ENCODE measurements at places on chromosomes 7 and 10. TPM values are rescaled to one million over a fixed set of nuclear protein-coding genes. Genes with fewer than 3 reads are reported as not detected.
A peak's percentile ranks its signal among the peaks of the same experiment; 100 is the strongest.

- DNase-seq = peak; percentile 45
These were observed 21.5 kb upstream of the AKR1C1 start for GRCh38 chr10:4941540-4942330.

PPP1R3C gene
- 1.9 TPM for polyA plus RNA-seq

CADPS2 gene
- 16.2 TPM for polyA plus RNA-seq

DDC gene
- polyA plus RNA-seq = 418 TPM

DNA sequence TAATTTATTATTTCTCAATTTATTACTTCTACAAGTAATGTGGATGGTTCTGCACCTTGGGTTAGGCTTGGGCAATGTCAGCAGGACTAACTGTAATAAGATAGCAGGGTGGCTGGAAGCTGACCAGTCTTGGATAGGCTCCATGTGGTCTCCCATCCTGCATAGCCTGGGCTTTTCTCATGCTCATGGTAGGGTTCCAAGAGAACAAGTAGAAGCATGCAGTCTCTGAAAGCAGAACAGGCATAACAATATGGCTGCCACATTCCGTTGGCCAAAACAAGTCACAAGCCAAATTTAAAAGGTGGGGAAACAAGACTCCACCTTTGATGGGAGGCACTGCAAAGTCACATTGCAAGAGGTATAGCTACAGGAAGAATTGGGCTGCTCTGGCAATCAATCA, 98.6 kb upstream of the MDFIC start:
- no peak for DNase-seq

SYNPO2L gene
- polyA plus RNA-seq = 0.04 TPM

DNA sequence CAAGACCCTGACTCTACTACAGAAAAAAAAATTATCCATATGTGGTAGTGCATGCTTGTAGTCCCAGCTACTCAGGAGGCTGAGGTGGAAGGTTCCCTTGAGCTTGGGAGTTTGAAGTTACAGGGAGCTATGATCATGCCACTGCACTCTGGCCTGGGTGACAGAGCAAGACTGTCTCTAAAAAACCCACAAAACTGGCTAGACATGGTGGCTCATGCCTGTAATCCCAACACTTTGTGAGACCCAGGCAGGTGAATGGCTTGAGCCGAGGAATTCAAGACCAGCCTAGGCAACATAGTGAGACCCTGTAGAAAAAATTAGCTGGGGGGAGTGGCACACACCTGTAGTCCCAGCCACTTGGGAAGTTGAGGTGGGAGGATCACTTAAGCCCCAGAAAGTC, 32.9 kb upstream of the CHST3 start:
- DNase-seq = no peak

GRCh38 chr7:134184767-134185166, 57.6 kb downstream of the LRGUK start:
- no peak for DNase-seq

DNA sequence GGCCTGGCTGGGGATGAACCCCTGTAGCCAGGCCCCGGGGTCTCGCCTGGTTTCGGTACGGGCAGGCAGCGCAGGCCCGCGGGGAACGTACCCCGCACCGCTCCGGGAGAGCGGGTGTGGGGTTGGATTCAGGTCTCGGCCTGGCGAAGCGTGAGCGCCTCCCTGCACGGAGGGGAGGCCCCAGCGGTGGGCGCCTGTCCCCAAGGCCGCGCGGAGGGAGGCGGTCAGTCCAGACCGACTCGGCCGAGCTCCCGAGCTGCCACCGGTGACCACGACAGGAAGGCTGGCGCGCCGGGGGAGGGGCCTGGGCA, 378 bp upstream of the INPP5F start:
- DNase-seq = no peak

- no peak for DNase-seq
These were observed 18.1 kb upstream of the SFRP5 start for GRCh38 chr10:97789770-97790397.

DNA sequence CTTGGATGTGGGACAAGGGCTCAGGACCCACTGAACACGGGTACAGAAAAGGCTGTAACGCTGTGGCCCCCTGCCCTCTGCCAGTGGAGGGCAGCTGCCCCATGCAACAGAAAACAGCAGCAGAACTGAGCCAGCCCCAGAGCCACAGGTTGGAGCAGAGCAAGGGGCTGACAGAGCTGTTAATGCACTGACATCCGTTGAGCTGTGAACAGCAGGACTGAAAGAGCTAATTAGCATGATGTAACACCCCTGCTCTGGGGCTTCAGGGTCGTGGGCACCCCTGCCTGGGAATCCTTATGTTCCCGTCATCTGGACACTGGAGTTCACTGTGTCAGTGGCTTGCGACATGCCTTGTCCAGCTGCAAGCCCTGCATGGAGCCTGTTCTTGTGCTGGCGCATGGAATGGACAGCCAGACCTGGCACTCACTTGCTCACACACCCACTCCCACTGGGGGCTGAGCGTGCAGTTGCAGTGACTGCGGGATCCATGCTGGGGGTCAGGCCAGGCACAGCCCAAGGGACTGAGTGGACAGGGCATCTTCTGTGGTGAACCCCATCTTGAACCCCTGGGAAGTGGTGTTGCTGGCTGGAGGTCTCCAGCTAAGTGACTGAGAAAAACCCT, 293.7 kb downstream of the DNAJB9 start:
- no peak for DNase-seq

DNA sequence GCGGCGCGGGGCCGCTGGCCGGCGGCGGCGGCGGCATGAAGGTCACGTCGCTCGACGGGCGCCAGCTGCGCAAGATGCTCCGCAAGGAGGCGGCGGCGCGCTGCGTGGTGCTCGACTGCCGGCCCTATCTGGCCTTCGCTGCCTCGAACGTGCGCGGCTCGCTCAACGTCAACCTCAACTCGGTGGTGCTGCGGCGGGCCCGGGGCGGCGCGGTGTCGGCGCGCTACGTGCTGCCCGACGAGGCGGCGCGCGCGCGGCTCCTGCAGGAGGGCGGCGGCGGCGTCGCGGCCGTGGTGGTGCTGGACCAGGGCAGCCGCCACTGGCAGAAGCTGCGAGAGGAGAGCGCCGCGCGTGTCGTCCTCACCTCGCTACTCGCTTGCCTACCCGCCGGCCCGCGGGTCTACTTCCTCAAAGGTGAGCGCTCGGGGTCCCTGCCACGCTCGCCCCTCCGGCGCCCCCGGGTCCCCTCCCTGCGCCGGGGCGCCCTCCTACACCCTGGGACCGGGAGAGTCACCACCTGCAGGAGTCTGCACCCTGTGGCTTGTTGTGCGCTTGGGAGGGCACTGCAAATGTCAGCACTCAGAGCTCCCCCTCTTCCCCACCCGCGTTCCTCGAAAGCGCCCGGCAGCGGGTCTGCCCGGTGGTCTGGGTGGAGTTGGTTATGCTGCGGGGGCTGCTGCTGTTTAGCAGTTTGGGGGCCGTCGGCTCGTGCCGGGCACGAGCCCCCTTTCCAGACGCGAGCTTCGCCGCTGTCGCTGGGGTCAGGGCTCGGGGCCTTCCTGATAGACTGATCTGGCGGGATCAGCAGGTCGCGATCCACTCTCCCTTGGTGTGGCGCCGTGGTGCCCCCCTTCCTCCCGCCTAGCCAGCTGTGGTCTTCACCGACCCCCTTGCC, 627 bp downstream of the DUSP5 start:
- DNase-seq = peak; percentile 47

GRCh38 chr7:45349090-45349489, 191.5 kb downstream of the RAMP3 start:
- DNase-seq = no peak

- DNase-seq = peak; percentile 38
These were observed 79.9 kb downstream of the ARHGAP21 start for GRCh38 chr10:24643679-24644209.

Measured in small intestine (tissue), 16 donors.